Esophagus muscularis mucosa (tissue), 4 donors: ENCODE measurements at places on chromosomes 5 and 9. TPM values are rescaled to one million over a fixed set of nuclear protein-coding genes. Genes with fewer than 3 reads are reported as not detected.

C5orf46 gene
- not detected for total RNA-seq

DNA sequence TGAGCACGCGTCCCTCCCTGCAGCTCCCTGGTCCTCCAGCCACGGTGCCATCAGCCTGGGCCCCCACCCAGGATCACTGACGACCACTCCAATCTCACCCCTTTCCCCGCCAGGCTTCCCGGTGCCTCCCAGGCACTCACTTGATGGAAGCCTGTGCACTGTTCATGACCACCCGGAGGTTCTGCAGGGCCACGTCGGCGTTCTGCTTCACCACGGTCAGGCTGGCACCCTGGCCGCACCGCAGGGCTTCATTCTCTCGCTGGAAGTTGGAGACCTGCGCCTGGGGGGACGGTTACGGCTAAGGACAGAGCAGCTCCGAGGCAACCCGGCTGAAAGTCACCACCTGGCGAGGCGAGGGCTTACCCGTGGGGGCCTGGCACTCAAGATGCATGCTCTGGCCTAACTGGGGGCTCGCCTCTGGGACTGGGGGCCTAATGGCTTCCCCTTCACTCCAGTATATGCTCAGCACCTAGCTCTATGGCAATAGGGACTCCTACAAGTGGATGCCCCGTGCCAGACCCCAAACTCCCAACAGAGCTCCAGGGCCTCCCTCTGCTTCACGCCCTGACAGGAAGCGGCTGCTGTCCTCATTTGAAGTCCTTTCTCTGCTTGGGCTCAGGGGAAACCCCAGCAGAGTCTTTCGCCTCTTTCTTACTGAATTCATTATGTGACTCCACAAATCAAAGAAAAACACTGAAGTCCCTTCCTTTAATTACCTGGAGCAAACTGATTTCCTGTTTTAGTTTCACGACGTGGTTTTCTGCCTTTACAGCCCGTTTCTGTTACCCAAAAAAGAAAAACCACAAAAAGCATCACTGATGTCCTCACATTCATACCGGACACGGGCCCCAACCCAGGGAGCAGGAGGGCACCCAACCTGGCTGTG, 4.2 kb upstream of the SNAPC4 start:
- DNase-seq = no peak

TLX3 gene
- not detected for total RNA-seq

DNA sequence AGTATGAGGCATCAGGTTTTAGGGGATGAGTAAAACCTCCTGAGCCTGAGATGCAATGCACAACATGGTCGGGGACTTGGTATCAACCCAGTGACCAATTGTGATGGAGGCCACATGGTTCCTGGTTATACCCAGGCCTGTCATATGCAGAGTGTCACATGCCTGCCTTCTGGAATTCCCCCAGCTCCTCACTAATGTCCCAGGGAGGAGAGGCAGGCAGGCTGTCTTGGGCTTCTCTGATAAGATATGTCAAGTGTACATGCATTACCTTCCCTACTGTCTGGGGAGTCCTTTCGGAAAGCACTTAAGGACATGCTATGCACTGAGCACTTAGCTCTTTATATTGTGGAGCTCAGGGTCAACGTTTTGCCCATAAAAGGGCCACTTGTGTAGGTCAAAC, 14.2 kb upstream of the PALM2AKAP2 start:
- DNase-seq = no peak

DNA sequence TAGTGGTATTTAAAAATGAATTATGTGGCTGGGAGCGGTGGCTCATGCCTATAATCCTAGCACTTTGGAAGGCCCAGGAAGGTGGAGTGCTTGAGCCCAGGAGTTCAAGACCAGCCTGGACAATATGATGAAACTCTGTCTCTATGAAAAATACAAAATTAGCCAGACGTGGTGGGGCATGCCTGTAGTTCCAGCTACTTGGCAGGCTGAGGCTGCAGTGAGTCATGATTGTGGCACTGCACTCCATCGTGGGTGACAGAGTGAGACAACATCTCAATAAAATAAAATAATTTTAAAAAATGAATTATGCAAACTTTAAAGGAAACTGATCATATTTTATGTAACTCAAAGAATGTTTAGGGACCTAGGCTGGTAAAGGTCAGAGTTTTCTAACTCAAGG, 310.8 kb upstream of the DMRT1 start:
- no peak for DNase-seq

DNA sequence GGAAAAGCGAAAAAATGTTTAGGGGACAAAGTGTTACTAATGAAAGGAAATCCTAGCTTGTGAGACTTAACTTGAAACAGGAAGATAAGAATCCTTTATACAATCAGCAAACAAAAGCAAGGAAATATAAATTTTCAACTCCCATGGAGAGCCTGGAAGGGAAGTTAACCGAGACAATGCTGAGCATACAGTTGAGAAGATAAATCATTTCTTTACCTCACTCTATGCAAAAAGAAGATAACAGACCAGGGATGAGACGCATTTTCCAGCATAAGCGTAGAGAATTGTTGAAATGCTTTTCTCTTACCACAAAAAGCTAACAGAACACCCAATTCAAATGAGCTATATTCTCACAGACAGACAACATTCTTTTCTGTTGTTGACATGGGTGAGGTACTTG, 309.6 kb downstream of the CWC27 start:
- DNase-seq = no peak

DNA sequence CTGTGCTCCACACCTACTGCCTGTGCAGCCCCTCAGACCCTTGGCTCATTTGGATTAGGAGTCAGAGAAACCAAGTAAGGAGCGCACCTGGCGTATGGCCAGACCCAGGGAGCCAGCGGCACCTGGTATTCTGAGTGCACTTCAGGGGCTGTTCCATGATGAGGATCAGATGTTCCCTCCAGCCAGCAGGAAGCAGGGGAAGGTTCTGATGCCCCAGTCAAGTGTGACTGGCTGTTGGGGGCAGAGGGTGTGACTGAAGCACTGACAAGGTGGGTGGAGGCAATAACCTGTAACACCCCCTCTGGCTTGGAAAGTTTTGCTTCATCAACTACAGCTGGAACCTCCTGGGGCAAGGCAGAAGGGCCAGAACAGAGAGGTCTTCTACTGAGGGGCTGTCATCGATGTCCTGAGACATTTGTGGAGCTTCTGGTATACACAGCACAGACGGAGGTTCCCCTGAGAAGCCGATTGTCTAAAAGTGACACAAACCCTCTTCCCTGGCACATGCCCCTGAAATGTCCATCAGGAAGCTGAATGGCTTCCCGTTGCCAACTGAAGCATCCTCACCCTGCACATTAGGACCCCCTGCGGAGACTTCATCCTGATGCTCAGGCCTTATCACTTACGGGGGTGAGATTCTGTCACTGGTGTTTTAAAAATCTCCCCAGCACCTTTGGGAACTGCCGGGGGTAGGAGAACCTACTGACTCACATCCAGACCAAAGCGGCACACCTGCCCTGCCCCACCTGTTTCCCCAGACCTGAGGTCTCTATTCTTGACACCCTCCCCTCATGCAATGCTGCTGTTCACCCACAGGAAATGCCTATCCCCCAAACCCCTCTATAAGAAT, 21.1 kb downstream of the TRAF1 start:
- DNase-seq = no peak

DNA sequence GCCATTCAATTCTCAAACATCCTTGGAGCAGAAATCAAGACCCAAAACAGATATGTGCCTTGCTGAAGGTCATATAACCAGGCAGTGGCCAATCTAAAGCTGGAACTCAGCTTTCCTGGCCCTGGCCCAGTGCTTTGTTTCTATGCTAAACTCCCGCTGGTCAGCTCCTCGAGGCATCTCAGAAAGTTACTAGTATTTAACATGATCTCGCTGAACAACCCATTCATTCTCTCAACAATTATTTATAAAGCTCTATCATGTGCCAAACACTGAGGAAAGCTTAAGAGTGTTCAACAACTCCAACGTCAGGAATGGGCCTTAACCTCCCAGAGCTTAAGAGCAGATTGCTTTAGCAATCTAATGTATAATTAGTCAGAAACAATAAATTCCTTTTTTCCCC, 54.0 kb downstream of the FOXD1 start:
- peak; percentile 21 for DNase-seq

DNA sequence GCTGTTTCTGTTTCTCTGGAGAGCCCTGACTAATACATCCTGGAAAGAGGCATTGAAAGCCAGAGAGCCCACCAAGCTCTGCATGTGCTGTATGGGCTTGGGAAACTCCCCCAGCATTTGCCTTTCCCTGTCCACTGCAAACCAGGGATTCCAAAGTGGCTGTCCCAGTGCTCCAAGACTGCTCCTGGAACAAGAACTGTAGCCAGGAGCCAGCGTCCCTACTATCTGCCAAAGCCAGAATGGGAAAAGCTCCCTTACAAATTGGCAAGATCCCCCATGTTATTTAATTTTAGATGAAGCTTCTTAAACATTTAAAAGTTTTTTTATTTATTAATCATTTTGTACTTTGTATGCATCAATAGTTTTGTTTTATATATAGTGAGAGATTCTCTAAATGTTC, 263.2 kb downstream of the GABRB2 start:
- no peak for DNase-seq
